Activated CD4-positive, alpha-beta T cell treated with anti-CD3 and anti-CD28 coated beads, Interleukin-2, amount 50 U/mL, for 1 hour (primary cell): ENCODE measurements at places on chromosomes 11 and 22.

GRCh38 chr11:45232341-45233080 lies 53.6 kb downstream of the SYT13 start:
- DNase-seq, result no peak

GRCh38 chr11:117313828-117314768 lies 2.0 kb downstream of the BACE1 start:
- DNase-seq, result no peak

DNA sequence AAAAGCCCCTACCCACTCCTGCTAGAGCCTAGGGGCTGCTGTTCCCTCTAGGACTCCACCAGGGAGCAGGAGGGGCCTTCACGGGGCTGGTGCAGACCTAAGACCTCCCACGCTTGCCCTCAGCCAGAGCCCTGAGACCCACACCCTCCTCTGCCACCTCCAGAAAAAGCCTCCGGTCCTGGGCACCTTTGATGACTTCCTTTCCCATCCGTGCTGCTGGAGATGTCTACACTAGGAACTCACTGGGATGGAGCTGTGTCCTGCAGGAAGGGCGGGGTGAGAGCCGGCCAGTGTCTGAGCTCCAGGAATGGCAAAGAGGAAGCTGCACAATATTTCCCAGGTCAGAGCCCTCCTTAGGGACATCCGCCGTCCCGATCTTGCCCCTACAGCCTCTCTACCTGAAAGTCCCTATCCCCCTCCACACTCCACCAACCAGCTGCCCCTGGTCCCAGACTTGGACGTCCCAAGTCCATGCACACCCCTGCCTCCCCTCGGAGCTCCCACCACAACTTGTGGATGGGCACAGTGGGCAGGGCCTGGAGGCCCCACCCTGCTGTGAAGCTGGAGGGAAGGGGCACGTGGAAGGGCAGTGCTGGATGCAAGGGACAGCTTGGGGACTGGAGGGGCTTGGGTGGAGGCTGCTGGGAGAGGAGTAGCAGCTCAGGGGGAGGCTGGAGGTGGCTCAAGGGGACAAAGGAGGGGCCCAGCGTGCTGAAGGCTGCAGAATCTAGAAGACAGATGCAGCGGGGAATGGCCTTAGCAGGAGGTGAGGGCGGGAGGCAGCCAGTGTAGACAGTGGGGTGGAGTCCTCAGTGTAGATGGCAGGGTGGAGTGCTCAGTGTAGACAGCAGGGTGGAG lies 13.5 kb upstream of the LRP5 start:
- no peak for DNase-seq

DNA sequence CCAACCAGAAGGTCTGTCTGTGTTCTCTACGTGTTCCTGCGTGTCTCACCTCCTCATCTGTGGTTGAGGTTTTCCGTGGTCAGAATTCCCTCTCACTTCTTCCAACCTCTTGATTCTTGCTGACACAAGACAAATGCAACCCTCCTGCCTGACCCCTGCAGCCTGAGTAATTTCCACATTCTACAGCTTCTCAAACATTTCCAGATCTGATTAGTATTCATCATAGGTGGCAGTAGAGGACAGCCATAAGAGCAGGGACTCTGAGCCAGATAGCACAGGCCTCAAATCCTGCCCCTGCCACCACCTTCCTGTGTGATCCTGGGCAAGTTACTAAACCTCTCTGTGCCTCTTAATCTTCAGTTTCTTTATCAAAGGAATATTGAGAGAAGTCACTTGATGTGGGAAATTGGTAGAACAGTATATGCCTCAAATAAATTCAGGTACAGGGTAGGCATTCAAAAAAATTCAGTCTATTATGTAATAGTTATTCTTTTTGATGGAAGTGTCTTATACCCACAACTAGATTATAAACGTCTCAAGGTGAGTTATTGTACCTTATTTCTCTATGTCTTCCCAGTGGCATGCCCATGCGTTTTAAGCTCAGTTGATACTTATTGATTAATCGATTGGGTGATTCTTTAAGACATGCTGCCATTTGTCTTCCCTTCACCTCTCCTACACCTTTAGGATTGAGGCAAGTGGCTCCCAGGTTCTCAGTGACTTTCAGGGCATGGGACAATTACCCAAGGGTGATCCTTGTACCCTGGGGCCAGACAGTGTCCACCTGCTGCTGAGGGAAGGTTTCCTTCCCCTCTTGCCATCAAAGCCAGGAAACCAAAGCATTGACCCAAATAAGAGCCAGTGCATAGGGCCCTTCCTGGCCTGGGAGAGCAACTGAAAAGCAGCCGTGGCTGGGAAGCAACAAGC lies 19.6 kb downstream of the POU2AF1 start:
- DNase-seq, result no peak

- no peak for DNase-seq
Measured at GRCh38 chr11:99370549-99371216, 349.9 kb downstream of the CNTN5 start.

GRCh38 chr22:40345271-40345670 lies 1.0 kb upstream of the ADSL start:
- peak; percentile 44 for DNase-seq

GRCh38 chr11:65884716-65885092 lies 3.6 kb downstream of the FIBP start:
- peak; percentile 80 for DNase-seq

- DNase-seq, result no peak
Measured at GRCh38 chr11:35348898-35349687, 70.3 kb downstream of the SLC1A2 start.

DNA sequence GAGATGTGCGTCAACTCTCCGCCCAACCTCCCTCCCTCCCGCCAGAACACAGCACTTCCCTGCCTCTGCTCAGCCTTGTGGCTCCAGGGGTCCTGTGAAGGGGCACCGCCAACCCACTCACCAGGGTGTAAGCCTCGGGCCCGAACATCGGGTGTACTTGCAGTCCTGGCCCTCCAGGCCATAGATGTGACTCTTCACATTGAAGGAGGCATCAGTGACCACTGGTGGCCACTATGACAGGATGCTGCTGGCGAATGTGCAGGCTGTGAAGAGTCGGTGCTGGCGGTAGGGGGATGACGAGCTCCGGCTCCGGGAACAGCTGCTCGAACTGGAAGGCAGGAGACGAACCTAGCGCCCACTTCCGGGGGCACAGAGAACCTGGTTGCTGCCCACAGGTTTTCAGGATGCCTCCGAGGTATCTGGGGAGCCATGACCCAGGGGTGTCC lies 97.4 kb downstream of the MED15 start:
- no peak for DNase-seq

- no peak for DNase-seq
Measured at GRCh38 chr11:1224491-1225385, 1.9 kb downstream of the MUC5B start.

DNA sequence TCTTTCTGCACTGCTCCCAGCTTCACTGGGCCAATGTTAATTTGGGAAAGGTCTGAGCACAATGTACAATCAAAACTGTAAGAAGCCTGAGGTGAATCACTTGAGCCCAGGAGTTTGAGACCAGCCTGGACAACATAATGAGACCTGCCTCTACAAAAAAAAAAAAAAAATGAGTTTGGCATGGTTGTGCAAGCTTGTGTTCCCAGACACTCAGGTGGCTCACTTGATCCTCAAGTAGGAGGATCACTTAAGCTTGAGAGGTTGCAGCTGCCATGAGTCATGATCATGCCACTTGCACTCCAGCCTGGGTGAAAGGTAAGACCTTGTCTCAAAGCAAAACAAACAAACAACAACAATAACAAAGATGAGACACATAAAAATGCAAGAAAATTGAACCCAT lies 38.6 kb upstream of the SC5D start:
- DNase-seq, result no peak

GRCh38 chr22:25564320-25564978 lies at the start of gene GRK3:
GRK3 (plus strand) TSS chr22:25564675; CDS start chr22:25565041, 366 bp downstream.
- peak; percentile 34 for DNase-seq

GRCh38 chr11:34576331-34576730 lies 44.6 kb upstream of the EHF start:
- no peak for DNase-seq

DNA sequence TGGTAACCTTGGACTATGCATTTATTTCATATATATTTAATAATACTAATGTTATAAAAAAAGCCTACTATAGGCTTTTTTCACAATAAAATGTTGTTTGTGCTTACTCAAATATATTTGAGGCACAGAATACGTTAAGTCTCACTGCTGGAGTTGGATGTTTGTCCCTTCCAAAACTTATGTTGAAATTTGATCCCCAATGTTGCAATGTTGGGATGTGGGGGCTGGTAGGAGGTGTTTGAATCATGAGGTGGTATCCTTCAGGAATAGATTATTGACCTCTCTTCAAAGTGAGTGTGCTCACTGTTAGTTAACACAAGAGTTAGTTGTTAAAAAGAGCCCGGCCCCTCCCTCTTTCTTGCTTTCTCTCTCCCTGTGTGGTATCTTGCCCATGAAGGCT lies 1295.9 kb downstream of the JRKL start:
- DNase-seq, result no peak

DNA sequence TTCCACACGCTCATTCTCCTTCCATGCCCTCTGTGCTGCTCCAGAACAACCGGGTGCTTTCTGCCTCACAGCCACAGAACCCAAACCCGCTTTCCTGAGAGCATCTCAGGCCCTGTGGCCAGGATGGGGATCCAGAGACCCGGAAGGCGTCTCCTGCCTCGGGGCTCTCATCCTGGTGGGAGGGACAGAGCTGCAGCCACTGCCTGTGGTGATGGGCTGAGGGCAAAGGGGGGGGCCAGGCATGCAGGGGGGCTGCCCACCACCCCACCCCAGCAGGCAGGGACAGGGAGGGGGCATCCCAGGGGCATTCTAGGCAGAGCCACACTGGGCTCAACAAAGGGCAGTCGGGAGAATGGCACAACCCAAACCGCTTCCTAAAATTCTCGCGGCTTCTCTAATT lies 41.4 kb downstream of the CERK start:
- no peak for DNase-seq
